ENCODE measurements at places on chromosomes 13 and 19. TPM values are rescaled to one million over a fixed set of nuclear protein-coding genes. Genes with fewer than 3 reads are reported as not detected.

DNA sequence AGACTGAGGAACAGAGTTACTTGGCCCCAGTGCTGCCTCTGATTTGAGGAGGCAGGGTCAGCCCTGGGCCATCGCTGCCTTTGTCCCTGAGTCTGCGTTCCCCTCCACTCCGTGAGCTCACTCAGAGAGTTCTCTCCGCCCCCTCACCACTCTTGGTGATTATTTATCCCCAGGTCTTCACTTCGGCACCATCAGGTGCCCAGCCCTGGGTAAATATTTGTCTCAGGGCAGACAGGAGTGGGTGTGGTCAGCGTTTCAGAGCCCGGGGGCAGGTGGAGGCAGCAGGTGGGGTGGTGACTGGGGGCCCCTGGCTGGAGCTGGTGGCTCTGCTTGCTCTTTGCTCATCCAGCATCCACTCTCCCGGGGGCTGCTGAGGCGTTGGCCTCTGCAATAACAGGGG is 20.6 kb downstream of the PPP1R37 start:
- DNase-seq = no peak

GRCh38 chr13:59997976-59998375 is 165.8 kb downstream of the DIAPH3 start:
- DNase-seq = peak; percentile 32

DNA sequence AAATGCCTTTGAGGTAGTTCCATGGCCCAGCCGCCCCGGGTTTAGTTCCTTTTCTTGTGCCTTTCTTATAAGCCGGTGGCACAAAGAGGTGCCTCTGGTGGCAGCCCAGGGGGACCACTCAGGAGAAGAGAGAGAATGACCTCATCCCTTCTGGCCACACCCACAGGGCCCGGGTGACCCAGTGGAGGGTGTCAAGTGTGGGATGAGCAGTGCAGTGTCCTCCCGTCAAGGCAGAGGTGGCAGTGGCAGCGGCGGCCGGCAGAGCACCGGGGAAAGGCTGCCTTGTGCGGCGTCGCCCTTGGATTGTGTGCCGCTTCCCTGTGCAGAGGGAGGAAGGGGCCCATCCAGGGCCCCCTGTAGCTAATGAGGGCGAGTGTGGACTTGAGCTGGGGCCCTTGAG is 47.9 kb downstream of the KDM4B start:
- no peak for DNase-seq

- DNase-seq = peak; percentile 15
These were observed 5.9 kb upstream of the ARGLU1 start for GRCh38 chr13:106573868-106574267.

GRCh38 chr19:41149831-41150230 is 35.6 kb downstream of the CYP2F1 start:
- DNase-seq = no peak

- DNase-seq = no peak
These were observed 18.5 kb upstream of the SPRY2 start for GRCh38 chr13:80359414-80359777.

DNA sequence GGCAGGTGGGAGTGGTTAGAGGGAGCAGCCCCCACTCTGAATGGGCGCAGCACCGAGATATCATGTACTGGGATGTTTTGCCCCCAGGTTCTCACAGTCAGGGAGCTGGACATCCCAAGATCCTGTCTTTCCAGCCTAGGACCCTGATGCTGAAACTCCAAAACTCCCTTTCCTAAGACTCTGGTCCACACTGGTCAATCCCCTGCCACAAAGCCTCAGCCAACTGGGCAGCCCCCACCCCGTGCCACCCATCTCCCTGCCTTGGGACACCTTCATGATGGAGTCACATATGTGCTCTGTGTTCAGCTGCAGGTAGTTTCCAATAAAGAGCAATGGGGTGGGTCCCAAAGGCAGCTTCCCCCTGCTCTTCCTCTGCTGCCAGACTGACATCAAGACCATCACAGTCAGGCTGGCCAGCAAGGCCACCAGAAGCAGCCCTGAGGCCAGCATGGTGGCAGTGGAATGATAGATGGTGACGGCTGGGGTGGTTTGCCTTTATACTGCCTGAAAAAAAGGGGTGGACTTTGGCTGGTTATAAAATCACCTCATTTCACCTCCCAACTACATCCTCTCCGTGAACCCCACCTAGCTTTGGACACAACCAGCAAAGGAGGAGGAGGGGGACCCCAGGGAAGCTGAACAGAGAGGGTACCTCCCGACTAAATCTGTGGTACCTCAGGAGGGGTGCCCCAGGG is 36.3 kb downstream of the CYP2B6 start:
- DNase-seq = no peak

DNA sequence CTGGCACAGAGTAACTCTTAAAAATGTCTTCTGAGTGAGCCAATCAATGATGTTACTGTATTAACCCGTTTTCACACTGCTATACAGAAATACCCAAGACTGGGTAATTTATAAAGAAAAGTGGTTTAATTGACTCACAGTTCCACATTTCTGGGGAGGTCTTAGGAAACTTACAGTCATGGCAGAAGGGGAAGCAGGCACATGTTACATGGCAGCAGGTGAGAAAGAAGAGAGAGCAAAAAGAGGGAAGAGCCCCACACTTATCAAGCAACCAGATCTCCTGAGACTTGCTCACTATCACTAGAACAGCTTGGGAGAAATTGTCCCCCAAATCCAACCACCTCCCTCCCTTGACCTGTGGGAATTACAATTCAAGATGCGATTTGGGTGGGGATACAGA is 97.6 kb upstream of the MIR17HG start:
- no peak for DNase-seq

- DNase-seq = no peak
These were observed 1227.5 kb upstream of the MIR17HG start for GRCh38 chr13:90120026-90120425.

The FPR1 gene
- total RNA-seq = not detected

The APOE gene
- 0.18 TPM for total RNA-seq

The TMEM86B gene
- total RNA-seq = 0.18 TPM

The SMAD9 gene
- total RNA-seq = 4.8 TPM

The ZNF763 gene
- 0.90 TPM for total RNA-seq

The SIGLECL1 gene
- total RNA-seq = not detected
